Hematopoietic multipotent progenitor cell (in vitro differentiated cells): ENCODE measurements at places on chromosomes 2 and 18. TPM values are rescaled to one million over a fixed set of nuclear protein-coding genes. Genes with fewer than 3 reads are reported as not detected.

Gene ST6GAL2
- total RNA-seq = 21.3 TPM

Gene HOXD8
- not detected for total RNA-seq

Gene ANKRD53
- 1.9 TPM for total RNA-seq

Gene SLC9A4
- total RNA-seq = not detected

Gene UCN
- total RNA-seq = 2.2 TPM

Gene UGT1A8
- under 0.01 TPM for total RNA-seq

Gene ID2
- total RNA-seq = 360 TPM

Gene PROKR1
- total RNA-seq = under 0.01 TPM

Gene BOK
- under 0.01 TPM for total RNA-seq

Gene PFN4
- total RNA-seq = 0.81 TPM

Gene SERPINB10
- total RNA-seq = 0.27 TPM

Gene SIX3
- not detected for total RNA-seq

Gene ACTG2
- total RNA-seq = not detected

Gene TGFA
- total RNA-seq = 0.27 TPM

Gene TBR1
- total RNA-seq = under 0.01 TPM

Gene ELOA2
- total RNA-seq = not detected

Gene DNAH6
- total RNA-seq = 0.54 TPM

Gene CDH19
- not detected for total RNA-seq

Gene FBLN7
- under 0.01 TPM for total RNA-seq

Gene AGAP1
- total RNA-seq = 1.1 TPM

Gene LRP1B
- under 0.01 TPM for total RNA-seq

Gene C1QL2
- not detected for total RNA-seq

Gene GPR17
- not detected for total RNA-seq

Gene ADRA2B
- under 0.01 TPM for total RNA-seq

Gene TYMS
- total RNA-seq = 22.6 TPM

Gene SLC5A6
- 60.1 TPM for total RNA-seq

Gene GBX2
- total RNA-seq = not detected

Gene EFR3B
- 0.27 TPM for total RNA-seq

Gene TFCP2L1
- total RNA-seq = 0.54 TPM

Gene POU3F3
- not detected for total RNA-seq

Gene SCN9A
- total RNA-seq = 29.9 TPM

Gene CKAP2L
- total RNA-seq = 0.81 TPM

Gene ERFE
- total RNA-seq = 0.27 TPM

Gene SERPINB4
- total RNA-seq = not detected

Gene TMEM247
- total RNA-seq = not detected

Gene PTPRN
- total RNA-seq = under 0.01 TPM

Gene GPR55
- 0.81 TPM for total RNA-seq

Gene CRYBA2
- not detected for total RNA-seq

Gene ZAP70
- total RNA-seq = 19.1 TPM

Gene SIX2
- total RNA-seq = not detected

Gene ANKRD36
- total RNA-seq = 59.0 TPM

Gene RND3
- total RNA-seq = under 0.01 TPM

Gene HAAO
- 21.5 TPM for total RNA-seq

Gene MC4R
- total RNA-seq = not detected

Gene GAREM2
- 0.54 TPM for total RNA-seq

Gene MAB21L4
- not detected for total RNA-seq

Gene DNER
- total RNA-seq = not detected

Gene CRYGC
- total RNA-seq = not detected

Gene CASP8
- total RNA-seq = 35.0 TPM

Gene MCEE
- 8.6 TPM for total RNA-seq
